NCI-H2081 treated with DMSO at 0.1 percent for 48 hours (cell line): ENCODE measurements at places on chromosomes 1 and 21.

GRCh38 chr1:224542783-224543440 is 73.2 kb upstream of the CNIH3 start:
- no peak for DNase-seq

GRCh38 chr1:62530516-62531154 is 66.7 kb upstream of the ANGPTL3 start:
- no peak for DNase-seq

GRCh38 chr1:223674119-223674890 is 8.8 kb upstream of the CAPN8 start:
- no peak for DNase-seq

GRCh38 chr1:60813071-60813470 is 269.3 kb upstream of the NFIA start:
- no peak for DNase-seq

GRCh38 chr1:103529746-103530145 is 4.2 kb downstream of the RNPC3 start:
- no peak for DNase-seq

GRCh38 chr21:41107602-41108001 is 60.4 kb upstream of the BACE2 start:
- DNase-seq: no peak
